Endothelial cell of umbilical vein (primary cell): ENCODE measurements at places on chromosomes 6 and 20. TPM values are rescaled to one million over a fixed set of nuclear protein-coding genes. Genes with fewer than 3 reads are reported as not detected.

PRL gene
- not detected in 2 replicates for total RNA-seq

TMEM242 gene
- 15.3 and 15.5 TPM in 2 replicates for total RNA-seq

HLA-DQA1 gene
- not detected in 2 replicates for total RNA-seq

TGM3 gene
- not detected in 2 replicates for total RNA-seq
